Retina (tissue), 1 donor: ENCODE measurements at places on chromosomes 6 and 20.
A peak's percentile ranks its signal among the peaks of the same experiment; 100 is the strongest.

GRCh38 chr6:168171673-168172353 lies 92.8 kb upstream of the FRMD1 start:
- DNase-seq = no peak

DNA sequence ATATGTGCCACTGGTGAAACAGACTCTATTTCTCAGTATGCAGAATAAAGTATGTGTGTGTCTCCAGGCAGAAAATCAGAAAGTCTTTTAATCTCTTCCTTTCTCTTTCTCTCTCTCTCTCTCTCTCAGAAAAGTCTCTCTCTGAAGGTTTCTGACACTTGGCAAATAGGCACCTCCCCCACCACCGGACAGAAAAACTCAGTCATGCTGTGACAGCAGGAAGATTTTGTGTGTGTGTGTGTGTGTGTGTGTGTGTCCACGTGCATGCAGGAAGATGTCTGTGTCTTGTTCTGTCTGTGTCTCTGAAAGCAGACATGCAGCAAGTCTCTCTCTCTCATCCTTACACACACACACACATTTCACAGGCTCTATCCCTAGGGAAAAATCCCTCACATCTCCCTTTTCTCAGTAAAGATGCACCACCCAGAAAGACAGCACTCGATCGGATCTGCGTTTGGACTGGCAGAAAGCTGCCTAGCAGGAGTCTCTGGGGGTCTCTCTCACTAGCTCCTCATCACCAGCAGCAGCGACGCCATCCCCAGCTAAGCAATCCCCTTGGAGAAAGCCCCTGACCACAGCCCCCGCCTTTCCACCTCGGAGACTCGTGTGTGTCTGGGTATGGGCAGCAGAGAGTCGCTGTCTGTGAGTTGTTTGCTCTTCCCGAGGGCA lies 98.3 kb downstream of the EDN3 start:
- peak; percentile 69 for DNase-seq

GRCh38 chr6:42901538-42901957 lies 14.3 kb upstream of the PTCRA start:
- peak; percentile 82 for DNase-seq

GRCh38 chr6:136788069-136788902 lies 4.0 kb downstream of the MAP3K5 start:
- no peak for DNase-seq

DNA sequence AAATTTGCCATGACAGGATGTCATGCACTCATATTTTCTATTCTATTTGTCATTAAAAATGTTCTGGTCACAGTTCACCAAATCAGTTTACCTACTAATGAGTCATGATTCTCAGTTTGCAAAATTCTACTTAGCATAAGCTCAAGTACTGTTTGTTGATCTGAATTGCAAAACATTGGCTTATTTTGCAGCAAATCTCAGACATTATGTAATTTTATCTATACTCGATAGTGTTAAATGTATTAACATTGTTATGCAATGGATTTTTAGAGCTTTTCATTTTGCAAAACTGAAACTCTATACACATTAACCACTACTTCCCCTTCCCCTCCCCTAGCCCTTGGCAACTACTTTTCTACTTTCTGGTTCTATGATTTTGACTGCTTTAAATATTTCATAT lies 213.8 kb upstream of the ZFP64 start:
- no peak for DNase-seq

- no peak for DNase-seq
Measured at GRCh38 chr20:48995589-48995988, 50.5 kb upstream of the CSE1L start.

DNA sequence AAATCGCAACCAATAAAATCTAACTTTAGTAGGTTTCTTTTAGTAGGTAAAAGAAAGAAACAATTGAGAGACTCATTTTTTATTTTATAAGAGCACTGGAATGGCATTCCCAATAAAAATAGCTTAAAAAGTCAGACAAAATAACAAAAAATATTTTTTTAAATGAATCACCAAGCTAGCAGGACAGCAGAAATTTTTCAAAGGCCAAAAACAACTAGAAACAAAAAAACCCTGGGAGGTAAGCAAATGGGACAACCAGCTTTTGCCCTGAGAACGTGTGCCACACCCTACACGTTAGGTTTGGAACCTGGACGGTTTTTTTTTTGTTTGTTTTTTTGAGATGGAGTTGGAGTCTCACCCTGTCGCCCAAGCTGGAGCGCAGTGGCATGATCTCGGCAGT lies 19.6 kb downstream of the GPLD1 start:
- DNase-seq = no peak

DNA sequence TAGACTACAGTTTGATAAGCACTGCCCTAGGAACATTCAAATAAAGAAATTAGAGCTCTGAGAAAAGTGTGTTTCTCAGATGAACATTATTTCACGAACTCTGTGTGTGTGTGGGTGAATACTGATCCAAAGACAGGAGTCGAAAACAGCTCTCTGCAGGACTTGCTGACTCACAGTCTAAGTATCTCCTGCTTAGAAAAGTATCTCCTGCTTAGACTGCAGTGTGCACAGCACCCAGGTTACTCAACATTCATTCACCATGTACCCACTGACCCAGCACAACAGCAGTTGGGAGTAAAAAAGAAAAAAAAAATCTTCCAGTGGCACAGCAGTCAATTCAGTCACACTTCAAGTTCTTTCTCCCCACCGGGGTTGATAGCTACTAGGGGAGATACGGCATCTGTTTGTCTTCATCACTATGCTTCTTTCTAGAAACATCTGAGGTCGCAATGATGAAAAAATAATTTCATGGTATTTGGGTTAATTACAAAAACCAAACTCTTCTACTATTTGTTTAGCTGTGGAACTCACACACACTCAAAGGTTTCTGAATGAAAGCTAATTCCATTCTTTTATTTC lies 48.0 kb downstream of the GCLC start:
- DNase-seq = no peak

DNA sequence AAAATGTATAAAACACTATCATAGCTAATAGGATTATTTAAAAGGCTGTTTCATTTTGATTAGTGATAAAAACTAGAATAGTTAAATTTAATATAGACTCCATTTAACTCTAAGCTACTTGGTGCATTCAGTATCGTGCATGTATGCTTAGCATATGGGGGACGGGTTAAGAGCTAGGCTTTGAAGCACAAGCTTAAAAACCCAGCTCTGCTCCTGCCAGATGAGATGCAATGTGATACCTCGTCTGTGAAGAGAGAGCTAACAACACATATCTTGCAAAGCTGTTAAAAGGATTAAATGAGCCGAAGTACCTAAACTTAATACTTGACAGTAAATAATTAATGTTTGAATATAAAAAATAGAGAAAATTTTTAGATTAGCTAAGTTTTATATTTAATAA lies 42.2 kb downstream of the DTNBP1 start:
- no peak for DNase-seq

GRCh38 chr6:145309842-145310535 lies 425.3 kb downstream of the EPM2A start:
- DNase-seq = no peak

GRCh38 chr6:169241688-169242350 lies 11.8 kb downstream of the THBS2 start:
- no peak for DNase-seq

DNA sequence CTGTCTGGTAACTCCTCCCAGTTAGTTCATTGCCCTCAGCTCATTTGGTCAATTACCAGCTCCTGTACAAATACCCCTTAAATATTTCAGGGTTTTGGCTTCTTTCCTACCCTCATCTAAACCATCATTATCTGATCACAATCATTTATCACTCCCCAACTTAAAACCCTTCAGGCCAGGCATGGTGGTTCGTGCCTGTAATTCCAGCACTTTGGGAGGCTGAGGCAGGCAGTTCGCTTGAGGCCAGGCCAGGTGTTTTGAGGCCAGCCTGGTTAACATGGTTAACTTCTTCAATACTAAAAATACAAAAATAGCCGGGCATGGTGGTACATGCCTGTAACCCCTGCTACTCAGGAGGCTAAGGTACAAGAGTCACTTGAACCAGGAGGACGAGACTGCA lies 9.4 kb downstream of the TGIF2 start:
- no peak for DNase-seq

GRCh38 chr6:2665146-2666070 lies 85.3 kb downstream of the MYLK4 start:
- no peak for DNase-seq

GRCh38 chr6:129130106-129130505 lies 247.2 kb downstream of the LAMA2 start:
- no peak for DNase-seq

DNA sequence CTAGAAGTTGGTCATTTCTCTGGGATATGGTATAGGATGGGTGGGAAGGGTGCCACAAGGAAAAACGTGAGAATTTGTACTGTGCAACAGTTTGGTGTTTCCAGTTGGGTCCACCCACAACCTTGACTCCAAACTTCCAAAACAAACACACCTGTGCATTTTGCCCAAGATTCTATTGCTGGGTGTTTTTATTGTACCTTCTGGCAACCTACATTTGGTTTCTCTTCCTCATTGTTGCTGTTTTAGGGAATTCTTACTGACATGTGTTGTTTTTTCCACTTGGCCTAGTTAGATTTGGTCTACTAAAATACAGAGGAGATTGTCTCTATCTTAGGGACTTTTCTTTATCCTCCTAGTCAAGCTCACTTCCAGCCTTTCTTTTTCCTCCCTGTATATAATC lies 16.7 kb downstream of the TULP4 start:
- DNase-seq = no peak

DNA sequence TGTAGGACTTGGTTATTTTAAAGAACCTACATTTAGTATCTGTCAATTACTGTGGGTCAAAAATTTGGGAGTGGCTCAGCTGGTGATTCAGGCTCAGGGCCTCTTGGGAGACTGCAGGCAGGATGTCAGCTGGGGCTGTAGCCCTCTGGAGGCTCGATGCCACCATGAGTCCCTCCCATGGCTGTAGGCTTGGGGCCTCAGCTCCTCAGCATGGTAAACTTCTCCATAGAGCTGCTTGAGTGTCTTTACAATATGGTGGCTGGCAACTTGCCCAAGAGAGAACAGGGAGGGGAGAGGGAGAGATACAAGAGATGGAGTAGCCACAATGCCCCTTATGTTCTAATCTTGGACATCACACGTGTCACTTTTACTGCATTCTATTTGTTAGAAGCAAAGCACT lies 470.4 kb downstream of the CDH26 start:
- no peak for DNase-seq

DNA sequence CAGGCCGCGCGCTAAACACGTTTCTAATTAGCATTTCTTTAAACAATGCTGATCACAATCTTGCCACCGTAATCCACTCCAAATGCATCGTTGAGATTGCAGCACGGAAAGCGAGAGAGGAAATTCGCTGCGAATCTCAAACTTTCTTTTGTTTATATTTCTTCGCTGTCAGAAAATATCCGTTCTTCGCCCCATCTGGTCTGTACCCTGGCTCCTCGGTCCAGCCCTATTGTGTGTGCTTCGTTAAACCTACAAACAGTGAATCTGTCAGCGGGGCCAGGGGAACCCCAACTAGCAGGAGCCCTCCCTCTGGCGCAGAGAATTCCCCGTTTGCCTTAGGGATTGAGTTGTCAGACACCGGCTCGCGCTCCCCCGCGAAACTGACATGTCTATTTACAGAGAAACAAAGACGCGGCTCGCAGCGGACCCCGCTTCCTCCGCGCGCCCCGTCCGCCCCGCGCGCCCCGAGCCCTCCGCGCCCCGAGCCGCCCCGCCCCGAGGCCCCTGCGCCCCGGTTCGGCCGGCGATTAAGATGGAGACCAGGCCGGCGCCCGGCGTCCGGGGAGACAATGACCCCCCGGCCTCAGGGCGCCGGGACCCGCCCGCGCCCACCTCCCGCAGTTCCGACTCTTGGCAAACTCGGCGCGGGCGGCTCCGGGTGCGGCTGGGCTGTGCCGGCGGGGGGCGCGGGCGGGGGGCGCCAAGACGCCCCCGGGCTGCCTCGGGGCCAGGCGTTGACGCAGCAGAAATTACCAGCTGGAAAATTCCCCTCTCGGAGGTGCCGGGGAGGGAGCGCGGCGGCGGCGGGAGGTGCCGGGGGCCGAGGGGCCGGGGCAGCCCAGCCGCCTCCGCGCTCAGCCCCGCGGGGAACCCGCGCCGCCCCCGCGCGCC lies 874 bp downstream of the ZBTB46 start:
- peak; percentile 63 for DNase-seq

DNA sequence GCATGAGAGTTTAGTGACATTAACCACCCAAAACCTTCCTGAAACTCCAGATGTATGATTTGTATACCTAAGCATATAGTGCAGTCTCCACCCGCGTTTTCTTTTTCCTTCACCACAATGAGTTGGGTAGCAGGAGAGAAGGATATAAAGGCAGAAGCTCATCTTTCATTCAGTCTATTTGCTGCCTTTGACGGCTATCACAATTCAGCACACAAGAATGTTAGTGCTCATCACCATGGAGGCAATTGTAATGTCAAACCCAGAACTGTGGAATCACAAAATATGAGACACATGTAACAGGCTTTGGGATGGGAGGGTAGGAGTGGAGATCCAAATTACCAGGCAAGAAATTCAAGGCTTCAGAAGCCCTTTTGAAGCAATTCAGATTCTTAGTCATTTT lies 17.6 kb downstream of the ZHX3 start:
- DNase-seq = no peak

DNA sequence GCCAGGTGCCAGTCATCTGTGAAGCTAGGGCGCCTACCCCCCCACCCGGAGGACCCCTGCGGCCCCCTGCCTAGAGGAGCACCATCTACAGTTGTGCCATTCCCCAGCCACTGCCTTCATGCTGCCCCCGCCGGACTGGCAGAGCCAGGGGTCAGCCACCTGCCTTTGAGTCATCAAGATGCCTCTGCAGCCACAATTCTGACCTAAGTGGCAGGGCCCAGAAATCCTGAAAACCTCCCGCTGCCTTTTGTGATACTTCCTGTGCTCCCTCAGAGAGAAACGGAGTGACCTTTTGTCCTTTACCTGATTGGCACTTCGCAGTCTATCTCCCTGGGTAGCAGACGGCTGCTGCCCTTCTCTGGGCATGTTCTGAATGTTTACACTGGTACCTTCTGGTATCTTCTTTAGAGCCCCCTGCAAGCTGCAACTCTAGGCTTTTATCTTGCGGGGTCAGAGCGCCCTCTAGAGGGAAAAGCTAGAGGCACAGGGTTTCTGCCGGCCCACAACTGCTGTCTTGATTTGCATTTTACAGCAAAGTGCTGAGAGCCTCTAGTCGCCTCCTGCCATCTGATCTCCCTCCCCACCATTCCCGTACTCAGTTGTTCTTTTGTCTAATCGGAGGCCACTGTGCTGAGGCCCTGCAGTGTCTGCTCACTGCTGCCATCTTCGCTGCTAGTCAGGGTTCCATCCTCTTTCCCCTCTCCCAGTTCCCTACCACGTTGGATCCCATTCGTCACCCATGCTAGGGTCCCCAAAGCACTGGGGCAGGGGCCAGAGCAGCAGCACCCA lies 26.9 kb downstream of the SPATA2 start:
- peak; percentile 83 for DNase-seq
